Progenitor cell of endocrine pancreas (in vitro differentiated cells): ENCODE measurements at places on chromosomes 2 and 18. TPM values are rescaled to one million over a fixed set of nuclear protein-coding genes. Genes with fewer than 3 reads are reported as not detected.
A peak's percentile ranks its signal among the peaks of the same experiment; 100 is the strongest.

DNA sequence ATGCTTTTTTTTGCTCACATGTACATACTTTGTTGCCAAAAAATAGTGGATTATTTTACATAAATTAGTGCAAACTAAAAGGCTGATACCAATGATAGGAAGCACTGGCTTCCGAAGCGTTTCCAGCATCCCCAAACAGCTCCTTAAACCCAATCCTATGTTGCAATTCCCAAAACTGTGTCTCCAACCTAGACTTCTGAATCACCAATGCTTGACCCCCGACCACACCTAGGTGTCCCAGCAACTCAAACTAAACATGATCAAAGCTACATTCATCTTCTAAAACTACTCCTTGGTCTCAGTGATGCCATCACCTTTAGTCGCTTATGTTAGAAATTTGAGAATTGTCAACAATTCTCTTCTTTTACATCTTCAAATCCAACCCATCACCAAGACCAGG, 13.4 kb downstream of the ATP8B1 start:
- H3K4me1 ChIP-seq, result peaks cover 30% of the 10 kb centered on the region
- peaks cover 3% of the 10 kb centered on the region for H3K36me3 ChIP-seq
- no peak overlapping the region for H3K4me3 ChIP-seq

GRCh38 chr2:148273158-148273691, 252.3 kb downstream of the MBD5 start:
- DNase-seq, result no peak
- peaks cover 8% of the 10 kb centered on the region for H3K4me1 ChIP-seq
- peaks cover 3% of the 10 kb centered on the region for H3K36me3 ChIP-seq
- no peak overlapping the region for H3K4me3 ChIP-seq

The DPP10 gene
- 44.6 and 44.9 TPM in 2 replicates for total RNA-seq

- peaks cover 5% of the 10 kb centered on the region for H3K4me1 ChIP-seq
- H3K27ac ChIP-seq, result no peak overlapping the region
- no peaks in the 10 kb centered on the region for H3K27me3 ChIP-seq
- DNase-seq, result no peak
- no peaks in the 10 kb centered on the region for H3K36me3 ChIP-seq
- H3K4me3 ChIP-seq, result no peak overlapping the region
These were observed 12.4 kb downstream of the XIRP2 start for GRCh38 chr2:166900700-166901099.

- no peaks in the 10 kb centered on the region for H3K27me3 ChIP-seq
- no peak overlapping the region for H3K4me3 ChIP-seq
- no peak overlapping the region for H3K27ac ChIP-seq
- DNase-seq, result no peak
- peaks cover 19% of the 10 kb centered on the region for H3K4me1 ChIP-seq
These were observed 75.5 kb downstream of the GULP1 start for GRCh38 chr2:188367164-188367563.

- H3K4me3 ChIP-seq, result no peak overlapping the region
- peaks cover 20% of the 10 kb centered on the region for H3K36me3 ChIP-seq
- H3K27me3 ChIP-seq, result no peaks in the 10 kb centered on the region
- DNase-seq, result no peak
- H3K4me1 ChIP-seq, result peaks cover 21% of the 10 kb centered on the region
- peak overlapping the region; percentile 56 for H3K27ac ChIP-seq
These were observed 38.2 kb downstream of the KCMF1 start for GRCh38 chr2:85009019-85009618.

DNA sequence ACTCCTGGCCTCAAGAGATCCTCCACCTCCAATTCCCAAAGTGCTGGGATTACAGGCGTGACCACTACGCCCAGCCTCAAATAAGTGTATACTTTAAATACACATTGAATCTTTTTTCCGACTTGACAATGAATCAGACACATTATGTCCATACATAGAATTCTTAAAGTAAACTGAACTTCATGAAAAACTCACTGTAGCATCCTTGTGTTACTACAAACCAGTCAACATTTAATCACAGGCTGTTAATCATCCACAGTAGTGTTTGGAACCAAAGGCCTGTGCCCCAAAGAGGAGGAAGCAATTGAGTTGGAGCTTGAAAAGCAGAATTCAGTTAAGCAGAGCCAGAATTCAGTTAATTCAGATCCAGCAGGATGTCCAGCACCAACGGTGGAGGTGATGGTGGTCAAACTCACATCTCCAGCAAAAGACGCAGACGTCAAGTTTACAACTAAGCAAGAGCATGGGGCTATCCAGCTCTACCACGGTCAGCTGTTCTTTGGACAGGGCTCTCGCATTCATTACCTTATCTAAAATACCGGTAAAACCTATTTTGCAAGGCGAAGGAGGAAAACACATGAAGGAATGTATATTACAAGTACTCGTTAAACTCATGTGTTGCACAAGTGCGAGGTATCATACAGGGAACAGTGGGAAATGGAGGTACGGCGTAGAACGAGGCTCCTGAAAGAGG, 1.2 kb downstream of the SLC39A6 start:
- peaks cover 8% of the 10 kb centered on the region for H3K36me3 ChIP-seq
- H3K4me1 ChIP-seq, result peaks cover 20% of the 10 kb centered on the region
- peak overlapping the region; percentile 97 for H3K4me3 ChIP-seq

The TCF4 gene
- 56.8 and 61.3 TPM in 2 replicates for total RNA-seq
